ENCODE measurements at places on chromosomes 16 and 17.

DNA sequence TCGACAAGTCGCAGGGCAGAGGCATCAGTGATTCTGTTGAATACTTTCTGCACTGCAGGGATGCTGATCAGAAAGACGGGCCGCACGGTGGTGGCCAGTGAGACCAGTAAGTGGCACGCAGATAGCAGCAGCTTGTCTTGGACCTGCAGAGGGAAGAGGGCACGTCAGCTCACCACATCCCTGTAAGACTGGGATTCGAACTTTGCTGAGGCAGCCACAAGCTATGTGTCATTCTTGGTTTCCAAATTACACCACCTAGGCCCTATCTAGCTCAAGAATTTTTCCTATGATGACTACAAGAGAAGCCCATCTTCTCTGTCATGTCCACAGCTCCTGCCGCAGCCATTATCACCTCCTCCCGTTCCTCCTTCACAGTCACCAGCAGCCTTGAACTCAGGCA is 49.4 kb upstream of the GSG1L start:
- DNase-seq, result no peak

GRCh38 chr17:66942451-66943264 is 21.8 kb upstream of the CACNG4 start:
- no peak for DNase-seq

- no peak for DNase-seq
Observed at GRCh38 chr17:58564243-58564642, 49.8 kb upstream of the MTMR4 start.

DNA sequence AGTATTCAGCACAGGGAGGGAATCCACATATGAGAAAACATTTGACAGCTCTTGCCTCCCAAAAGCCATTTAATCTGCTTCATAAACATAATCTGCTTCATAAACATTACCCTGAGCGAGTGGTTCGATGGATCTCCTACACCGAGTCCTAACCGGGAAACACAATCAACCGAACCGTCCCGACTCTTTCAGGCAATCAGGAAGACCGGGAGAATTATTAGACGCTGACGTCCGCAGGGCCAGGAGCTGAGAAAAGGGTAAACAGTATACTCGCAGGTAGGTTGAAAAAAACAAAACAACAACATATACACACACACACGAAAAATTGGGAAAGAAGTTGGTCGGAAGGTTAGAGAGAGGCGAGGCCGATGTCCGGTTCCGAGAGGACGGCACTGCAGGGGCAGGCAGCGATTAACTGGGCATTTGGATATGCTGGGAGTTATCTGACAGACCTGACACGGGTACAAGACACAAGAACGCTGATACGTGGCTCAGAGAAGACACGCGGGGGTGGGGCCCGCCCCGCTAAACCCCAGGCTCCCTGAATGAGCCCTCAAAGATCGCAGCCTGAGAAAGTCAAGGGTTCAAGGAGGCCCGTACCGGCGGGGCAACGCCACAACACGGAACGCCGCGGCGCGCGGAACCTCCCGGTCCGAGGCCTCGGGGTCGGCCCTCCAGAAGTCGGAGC is 585 bp downstream of the AP1G1 start:
- DNase-seq, result no peak

- DNase-seq, result no peak
Observed at GRCh38 chr17:33640629-33641028, 347.5 kb upstream of the ASIC2 start.

GRCh38 chr16:14302399-14303181 is 231.5 kb downstream of the MRTFB start:
- peak; percentile 85 for DNase-seq

GRCh38 chr17:8650119-8650499 is 19.6 kb upstream of the MYH10 start:
- DNase-seq, result no peak

- DNase-seq, result no peak
Observed at GRCh38 chr16:85917012-85917411, 18.1 kb downstream of the IRF8 start.

DNA sequence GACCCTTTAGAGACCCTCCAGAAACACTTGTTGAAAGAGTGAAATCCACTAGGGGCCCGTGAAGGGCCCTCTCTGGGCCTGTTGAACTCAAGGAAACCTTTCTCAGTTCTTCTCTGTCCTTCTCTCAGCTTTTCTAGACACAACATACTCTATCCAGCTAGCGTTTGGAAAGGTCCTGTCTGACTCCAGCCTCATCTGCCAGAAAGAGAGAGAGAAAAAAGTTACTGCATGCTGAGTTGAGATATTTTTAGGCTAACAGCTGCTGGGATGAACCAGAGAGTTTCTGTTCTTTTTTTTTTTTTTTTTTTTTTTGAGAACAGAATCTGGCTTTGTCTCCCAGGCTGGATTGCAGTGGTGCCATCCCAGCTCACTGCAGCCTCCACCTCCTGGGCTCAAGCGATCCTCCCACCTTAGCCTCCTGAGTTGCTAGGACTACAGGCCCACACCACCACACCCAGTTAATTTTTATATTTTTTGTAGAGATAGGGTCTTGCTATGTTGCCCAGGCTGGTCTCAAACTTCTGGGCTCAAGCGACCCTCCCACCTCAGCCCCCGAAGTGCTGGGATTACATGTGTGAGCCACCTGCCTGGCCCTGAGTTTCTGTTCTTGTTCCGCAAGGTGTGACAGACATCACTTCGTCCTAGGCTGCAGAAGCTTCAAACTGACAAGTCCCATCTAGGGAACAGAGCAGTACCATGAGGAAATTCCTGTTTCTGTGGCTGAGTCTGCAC is 14.9 kb upstream of the TEX2 start:
- no peak for DNase-seq

DNA sequence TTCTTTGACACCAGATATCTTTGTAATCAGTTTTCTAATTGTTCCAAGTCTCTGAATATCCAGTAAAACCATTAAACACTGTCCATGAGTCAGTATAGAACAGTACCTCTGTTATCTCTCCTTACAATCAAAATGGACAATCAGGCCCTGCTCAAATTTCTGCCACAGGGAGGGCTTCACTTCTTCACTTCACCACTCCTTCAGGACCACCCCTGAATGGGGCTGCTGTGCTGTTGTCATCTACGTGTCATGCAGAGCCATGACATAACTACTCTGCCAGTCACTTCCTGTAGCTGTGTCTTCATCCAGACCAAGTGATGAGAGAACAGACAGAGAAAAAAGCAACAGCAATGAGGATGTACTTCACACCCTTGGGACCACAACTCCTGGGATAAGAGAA is 116.9 kb downstream of the TANC2 start:
- DNase-seq, result no peak

DNA sequence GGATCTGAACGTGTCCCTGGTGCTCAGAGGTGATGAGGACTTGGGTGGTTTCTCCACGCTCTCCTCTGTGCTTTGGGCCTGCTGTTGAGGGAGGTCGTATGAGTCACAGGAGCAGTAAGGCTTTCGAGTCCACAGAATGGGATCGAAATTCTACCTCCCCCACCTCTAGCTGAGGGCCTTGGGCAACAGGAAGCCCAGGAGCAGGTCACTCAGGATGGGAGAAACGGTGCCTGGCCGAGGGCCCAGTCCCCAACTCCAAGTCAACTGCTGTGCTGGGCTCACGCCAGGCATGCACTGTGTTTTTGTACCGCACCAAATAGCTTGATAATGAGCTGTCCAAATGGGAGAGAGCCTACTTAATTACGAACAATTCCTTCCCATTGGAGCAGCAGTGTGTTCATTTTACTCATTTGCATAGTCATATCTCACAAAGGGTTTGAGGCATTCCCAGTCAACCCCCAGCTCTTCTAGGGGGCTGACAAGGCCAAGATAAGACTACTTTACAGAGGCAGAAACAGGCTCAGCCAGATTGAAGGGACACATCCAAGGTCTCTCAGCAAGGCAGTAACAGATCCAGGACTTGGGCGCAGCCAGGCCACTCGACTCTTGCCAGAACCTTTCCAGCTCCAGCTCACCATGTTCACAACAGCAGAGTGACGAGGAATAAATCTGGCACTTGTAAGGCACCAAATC is 53.6 kb downstream of the WNT3 start:
- DNase-seq, result peak; percentile 59

GRCh38 chr17:29707212-29707571 is 84.5 kb upstream of the CORO6 start:
- no peak for DNase-seq

GRCh38 chr16:2056681-2057407 is 9.1 kb downstream of the TSC2 start:
- DNase-seq, result no peak

- DNase-seq, result peak; percentile 91
Observed at GRCh38 chr16:10181196-10182162, 749 bp downstream of the GRIN2A start.

DNA sequence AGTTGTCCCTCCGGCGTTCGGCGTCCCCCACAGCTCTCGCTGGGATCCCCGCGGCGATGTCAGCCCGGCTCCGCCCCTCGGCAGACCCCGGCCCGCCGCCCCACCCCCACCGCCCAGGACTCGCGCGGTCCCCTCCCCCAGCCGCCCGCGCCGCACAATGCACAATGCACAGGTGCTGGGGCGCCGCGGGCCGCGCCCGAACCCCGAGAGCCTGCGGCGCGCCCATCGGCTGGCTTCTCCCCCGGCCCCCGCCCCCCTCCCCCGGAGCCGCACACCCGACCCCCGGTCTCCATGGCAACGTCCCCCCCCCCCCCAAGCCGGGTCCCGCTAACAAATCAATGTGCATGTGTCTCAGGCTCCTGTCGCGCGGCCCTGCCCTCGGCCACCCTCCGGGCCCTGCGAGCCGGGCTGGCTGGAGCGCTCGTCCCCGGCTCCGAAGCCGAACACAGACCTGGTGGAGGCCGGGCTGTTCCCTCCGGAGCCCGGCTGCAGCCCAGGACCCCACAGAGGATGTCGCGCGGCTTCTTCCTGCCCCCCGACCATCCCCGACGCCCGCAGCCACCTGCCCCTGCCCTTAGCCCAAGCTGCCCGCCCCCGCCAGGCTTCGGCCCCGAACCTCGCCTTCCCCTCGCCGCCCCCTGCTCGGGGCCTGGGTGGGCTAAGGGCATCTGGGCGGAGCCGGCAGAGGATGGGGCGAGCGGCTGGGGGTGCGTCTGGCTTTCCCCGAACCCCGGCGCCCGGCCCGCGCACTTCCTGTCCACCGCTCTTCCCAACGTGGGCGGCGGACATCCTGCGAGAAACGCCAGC is 818 bp upstream of the CBX8 start:
- DNase-seq, result peak; percentile 96

DNA sequence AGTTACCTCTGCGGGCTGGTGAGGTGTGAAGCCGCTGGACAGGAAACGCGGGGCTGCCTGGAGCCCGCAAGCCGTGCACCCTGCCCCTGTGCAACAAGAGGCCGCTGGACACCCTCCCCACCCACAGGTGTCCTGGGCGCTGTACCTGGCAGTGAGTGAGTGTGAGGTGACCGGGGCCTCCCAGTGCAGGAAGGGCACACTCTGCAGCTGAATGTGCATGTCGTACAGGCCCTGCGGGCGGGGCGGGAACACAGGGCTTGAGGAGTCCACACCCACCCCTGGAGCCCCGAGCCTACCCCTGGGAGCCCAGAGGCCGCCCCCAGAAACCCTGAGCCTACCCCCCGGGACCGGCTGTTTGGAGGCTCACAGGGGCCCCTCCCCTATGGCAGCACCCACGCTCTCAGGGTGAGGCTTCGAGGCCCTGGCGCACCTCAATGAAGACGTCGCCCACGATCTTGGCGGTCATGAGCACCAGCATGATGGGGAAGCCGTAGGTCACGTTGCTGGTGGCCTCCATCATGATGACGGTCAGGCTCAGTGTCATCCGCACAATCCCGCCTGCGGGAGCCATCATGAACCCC is 4.3 kb upstream of the CCDC154 start:
- DNase-seq, result no peak

DNA sequence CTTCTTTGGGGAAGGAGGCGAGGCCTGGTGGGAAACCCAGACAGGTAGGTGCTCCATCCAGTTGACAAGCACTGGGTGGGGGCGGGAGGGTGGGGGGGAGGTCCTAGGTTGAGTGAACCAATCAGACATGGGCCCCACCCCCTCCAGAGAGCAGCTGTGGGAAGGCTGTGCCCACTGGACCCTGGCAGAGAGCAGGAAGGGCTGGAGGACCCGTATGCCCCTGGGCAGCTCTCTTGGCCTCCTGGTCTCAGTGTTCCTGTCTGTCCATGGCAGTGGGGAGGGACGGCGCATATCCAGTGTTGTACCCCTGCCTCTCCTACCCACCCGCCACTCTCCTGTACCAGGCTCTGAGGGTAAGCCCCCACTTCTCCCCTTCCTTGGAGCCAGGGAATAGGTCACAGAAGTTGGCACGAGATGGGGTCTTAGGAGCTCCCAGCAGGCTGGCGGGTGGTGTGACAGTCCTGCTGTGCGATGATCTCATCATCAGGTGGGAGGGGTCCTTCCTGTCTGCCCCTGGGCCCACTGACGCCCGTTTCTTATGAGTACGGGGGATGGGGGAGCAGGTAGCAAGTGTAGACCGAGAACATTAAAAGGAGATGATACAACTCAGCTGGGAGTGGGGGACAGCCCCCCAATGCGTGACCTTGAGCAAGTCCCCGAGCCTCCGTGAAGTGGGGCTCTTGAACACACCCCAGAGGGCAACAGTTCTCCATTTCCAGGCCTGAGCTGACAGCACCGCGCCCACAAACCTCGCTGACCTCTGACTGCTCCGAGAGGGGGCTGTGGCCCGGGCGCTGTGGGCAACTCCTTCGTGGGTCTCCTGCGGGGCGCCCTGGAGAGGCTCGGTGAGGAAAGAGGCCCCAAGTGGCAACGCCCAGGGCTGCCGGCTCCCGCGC is 1.2 kb upstream of the ZFPM1 start:
- no peak for DNase-seq

DNA sequence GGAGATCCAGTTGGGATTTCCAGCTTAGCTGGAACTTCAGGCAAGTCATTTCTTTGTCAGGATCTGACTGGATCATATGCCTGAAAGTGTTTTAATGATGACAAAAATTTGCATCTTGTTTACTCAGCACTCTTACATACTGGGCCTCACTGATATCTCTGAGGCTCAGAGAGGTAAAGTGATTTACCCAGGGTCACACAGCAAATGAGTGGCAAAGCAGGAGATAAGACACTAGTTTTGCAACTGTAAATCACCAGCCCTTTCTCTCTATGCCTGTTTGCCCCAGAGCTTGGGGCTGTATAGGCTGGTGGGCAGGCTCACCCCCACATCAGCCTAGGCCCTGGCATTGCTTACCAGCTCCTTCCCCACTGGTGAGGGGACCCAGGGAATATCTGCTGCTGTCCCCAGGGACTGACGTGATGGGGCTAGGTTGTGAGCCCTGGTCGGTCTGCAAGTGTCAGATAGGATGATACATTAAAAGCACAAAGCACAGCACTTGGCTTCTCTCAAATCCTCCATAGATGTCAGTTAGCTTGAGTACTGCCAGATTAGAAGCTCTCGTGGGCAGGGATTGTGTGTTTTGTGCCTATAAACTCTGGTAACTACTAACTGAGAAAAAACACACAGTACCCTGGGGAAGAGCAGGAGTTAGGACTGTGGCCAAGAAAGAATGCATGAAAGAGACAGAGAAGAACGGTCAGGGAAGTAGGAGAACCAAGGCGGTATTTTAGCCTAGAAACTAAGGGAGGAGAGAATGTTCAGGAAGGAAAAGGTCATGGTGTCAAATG is 165.4 kb downstream of the COPRS start:
- no peak for DNase-seq

GRCh38 chr17:35577830-35578196 is 558 bp downstream of the PEX12 start:
- DNase-seq, result peak; percentile 22

GRCh38 chr17:75228305-75228704 is 22.8 kb downstream of the NUP85 start:
- DNase-seq, result no peak
